Right kidney (tissue), 9 donors: ENCODE measurements at places on chromosomes 1 and 21.

DNA sequence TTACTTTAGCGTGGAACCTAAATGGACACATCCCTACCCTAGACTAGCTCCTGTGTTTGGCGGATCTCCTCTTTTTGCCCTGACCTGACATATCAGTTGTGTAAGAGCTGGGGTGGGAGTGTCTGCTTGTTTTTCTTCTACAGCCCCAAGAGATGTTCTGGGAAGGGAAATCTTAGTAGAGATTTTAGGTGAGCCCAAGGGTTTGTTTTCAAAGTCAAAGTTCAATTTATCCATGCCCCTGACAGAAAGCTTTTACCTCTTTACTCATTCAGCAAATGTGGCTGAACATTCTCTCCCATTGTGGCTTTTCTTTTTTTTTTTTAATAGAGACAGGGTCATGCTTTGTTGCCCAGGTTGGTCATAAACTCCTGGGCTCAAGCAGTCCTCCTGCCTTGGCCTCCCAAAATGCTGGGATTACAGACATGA, 7.3 kb upstream of the TARS2 start:
- DNase-seq, result no peak

- no peak for DNase-seq
Measured at GRCh38 chr1:106178791-106179190, 877.7 kb upstream of the PRMT6 start.

GRCh38 chr1:7610106-7610731, 160.9 kb upstream of the VAMP3 start:
- no peak for DNase-seq

DNA sequence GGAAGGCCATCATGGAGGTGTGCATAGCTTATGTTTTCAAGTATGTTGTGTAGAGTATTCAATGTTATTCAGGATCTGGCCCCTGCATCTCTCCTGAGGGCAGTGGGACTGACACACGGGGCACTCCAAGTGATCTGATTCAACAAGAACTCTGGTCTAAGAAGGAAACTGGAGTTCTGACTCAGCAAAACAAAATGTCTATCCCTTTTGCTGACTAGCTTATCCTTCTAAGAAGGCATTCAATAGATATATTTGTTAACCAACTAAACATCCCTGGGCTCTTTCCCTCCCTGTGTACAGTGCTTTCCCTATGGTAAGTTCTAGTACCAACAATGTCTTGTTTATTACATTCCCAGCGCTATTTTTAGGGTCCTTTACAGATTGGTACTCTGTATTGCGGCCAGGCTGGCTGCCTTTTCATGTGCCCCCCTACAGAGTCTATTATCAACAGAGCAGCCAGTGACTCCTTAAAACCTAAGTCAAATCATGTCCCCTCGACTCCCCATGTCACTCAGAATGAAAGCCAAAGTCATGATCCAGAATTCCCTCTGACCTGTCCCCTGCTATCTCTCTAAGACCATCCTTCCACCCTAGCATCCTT, 304.9 kb downstream of the KCNH1 start:
- no peak for DNase-seq

GRCh38 chr1:203677771-203678170, 51.1 kb downstream of the ATP2B4 start:
- no peak for DNase-seq

GRCh38 chr1:15314328-15315281, 67.6 kb downstream of the FHAD1 start:
- no peak for DNase-seq
